ENCODE measurements at places on chromosomes 5 and 9.

GRCh38 chr5:133938929-133939328 is 29.5 kb downstream of the C5orf15 start:
- DNase-seq = no peak

- no peak for DNase-seq
These were observed 39.8 kb upstream of the TLE1 start for GRCh38 chr9:81729135-81729534.

DNA sequence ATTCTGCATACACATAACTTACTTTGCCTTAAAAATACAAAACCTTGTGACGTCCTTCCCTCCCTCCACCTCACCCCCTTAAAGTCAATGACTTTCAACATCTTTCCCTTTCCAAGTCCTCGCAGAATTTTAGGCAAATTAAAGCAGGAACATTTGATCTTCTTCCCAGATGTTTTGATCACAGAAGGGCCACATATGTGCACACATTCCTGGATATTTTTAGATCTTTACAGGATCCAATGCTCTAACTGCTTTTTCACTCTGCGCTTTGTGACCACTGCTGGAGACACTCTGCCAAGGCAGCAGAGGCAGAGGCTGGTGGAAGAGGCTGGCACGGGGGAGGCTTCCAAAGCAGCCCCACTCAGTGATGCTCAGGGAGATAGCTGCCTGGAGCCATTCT is 130.7 kb downstream of the SEC61B start:
- no peak for DNase-seq

DNA sequence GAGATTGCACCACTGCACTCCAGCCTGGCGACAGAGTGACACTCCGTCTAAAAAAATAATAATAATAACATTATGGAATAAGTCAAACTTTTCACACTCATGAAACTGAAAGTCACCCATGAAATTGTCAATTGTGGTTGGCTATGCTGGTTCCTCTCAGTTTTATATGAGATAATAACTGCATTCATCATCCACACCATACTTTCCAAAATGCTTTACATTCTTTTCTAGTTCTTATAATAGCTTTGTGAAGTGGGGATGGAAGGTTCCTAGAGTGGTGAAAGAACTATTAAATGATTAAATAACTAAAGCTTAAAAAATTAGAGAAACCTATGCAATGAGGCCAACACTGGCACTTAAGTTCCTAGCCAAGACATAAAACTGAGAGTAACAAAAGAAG is 12.6 kb upstream of the ASPN start:
- no peak for DNase-seq

DNA sequence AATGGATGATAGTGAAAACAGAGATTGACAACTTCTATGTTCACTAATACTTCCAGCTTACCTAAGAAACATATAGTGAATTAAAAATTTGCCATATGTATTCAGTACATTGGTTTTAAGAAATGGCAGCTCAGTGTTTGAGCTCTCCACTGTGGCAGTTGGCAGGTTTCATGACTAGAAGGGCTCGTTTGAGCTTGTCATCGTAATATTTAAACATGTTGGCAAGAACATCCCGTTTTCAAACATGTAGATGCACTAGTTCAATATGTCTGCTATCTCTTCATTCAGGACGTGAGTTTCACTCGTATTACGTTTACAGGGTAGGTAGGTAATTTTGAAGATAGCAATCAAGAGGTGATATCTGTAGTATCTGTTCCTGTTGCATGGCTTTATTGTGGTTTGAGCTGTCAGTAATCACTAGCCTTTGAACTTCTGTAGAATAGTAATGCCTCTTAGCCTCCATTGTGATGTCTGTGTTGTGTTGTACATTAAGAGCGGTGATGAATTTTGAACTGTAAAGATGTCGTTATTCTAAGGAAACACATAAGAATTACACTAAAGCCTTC is 74.8 kb downstream of the NLN start:
- DNase-seq = no peak

DNA sequence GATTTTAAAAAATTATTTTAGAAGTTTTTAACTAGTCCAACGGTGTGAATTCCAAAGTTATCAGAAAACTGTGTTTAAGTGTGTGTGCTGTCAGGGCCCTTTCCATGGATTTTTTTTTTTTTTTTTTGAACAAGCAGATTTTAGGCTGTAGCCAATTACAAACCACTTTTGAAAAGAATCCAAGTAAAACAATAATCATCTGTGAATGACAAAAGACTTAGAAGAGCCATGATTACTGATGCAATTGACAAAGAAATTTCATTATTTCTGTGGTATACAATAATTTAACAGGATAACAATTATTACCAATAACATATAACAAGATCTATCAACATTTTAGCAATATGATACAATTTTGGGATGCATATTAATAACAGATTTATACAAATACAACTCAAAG is 16.2 kb upstream of the PAIP1 start:
- DNase-seq = no peak

GRCh38 chr9:21559402-21560280 is 77.5 kb upstream of the IFNE start:
- DNase-seq = peak; percentile 32

DNA sequence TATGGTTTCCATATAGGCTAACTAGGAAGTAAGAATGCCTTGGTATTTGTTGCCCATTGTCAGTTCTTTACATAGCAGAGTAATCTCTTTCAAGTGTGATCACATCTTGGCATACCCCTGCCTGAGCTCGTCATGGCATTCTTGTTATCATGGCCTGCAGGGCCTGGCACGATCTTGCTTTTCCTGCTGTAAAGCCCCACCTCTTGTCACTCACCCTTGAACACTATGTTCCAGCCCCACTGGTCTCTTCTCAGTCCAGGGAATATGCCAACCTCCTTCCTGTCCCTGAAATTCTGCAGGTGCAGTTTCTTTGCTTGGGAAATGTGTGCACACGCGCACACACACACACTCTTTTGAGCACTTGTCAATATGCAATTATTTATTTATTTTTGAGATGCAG is 250.2 kb upstream of the DMRT1 start:
- DNase-seq = no peak

DNA sequence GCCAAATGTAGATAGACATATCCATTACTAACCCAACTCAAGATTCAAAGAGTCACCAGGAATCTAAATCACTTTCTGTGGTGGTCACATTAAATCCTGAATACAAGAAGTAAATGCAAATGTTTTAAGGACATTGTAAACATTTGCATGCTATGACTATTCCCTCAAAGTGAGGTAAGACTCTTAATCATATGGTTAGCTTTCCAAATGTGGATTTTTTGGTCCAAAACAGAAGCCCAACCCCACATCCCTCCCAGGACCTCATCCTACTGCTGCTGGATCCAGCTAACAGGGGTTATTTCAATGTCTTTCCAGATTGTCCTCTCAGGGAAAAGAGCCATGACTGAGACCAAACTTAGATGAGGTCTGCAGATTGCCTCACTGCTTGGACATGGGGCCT is 228.1 kb upstream of the PANK3 start:
- no peak for DNase-seq

GRCh38 chr9:117317192-117317591 is 97.7 kb downstream of the ASTN2 start:
- no peak for DNase-seq

- no peak for DNase-seq
These were observed 5.9 kb downstream of the NFIL3 start for GRCh38 chr9:91417602-91418214.

- DNase-seq = peak; percentile 64
These were observed at the start of gene PRR7 for GRCh38 chr5:177446200-177447065. Gene PRR7, plus strand, starts transcription at chr5:177446814. Its CDS starts 8,254 bp downstream, at chr5:177455068.

DNA sequence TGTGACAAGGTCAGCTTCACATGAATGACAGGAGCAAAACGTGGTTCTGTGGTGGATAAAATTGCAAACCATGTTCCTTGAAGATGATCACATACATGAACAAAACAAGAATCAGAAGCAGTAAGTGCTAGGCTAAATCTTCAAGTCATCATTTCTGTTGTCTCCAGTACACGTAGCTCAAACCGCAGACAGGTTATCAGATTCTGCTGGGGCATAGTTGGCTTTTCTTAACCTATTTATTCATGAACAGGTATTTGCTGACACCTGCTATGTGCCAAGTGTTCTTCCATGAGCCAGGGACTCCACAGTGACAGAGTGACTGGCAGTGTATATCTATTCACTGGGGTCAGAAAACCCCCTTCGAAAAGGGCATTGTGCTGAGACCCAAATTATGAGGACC is 20.8 kb downstream of the MFAP3 start:
- DNase-seq = no peak

DNA sequence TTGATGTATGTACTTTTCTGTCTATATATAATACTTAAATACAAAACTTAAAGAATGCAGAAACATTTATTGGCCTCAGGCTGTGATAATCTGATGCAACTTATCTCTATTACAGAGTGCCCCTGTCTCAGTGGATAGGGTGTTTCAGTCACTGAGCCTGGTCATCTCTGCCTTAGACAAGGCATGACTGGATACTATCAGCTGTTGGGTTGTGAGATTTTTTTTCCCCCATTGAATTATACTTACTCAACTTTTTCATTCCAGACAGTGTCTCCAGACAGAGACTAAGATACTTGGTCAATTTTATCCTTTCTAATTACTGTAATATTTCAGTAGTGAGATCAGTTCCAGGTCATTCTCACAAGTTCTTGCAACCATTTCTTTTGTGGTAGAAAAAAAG is 26.7 kb downstream of the XRCC4 start:
- no peak for DNase-seq

DNA sequence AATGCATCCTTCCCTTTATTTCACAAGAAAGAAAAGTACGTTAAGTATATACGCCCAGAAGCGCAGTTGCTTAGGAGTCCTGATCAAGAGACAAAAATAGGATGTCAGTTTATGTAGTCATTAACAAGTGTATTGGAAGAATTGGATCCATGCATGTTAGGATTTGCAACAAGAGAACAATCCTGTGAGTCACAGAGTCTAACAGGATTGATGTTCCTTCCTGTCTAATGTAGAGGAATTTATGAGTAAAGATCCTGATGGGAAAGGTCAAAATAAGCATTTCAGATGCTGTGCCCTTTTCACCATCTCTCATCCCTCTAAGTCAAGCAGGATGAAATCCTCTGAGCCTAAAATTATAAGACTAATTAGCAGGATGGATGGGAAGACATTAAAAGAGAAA is 406.0 kb upstream of the GRIA1 start:
- no peak for DNase-seq

GRCh38 chr5:130605234-130605633 is 559.8 kb downstream of the HINT1 start:
- no peak for DNase-seq

DNA sequence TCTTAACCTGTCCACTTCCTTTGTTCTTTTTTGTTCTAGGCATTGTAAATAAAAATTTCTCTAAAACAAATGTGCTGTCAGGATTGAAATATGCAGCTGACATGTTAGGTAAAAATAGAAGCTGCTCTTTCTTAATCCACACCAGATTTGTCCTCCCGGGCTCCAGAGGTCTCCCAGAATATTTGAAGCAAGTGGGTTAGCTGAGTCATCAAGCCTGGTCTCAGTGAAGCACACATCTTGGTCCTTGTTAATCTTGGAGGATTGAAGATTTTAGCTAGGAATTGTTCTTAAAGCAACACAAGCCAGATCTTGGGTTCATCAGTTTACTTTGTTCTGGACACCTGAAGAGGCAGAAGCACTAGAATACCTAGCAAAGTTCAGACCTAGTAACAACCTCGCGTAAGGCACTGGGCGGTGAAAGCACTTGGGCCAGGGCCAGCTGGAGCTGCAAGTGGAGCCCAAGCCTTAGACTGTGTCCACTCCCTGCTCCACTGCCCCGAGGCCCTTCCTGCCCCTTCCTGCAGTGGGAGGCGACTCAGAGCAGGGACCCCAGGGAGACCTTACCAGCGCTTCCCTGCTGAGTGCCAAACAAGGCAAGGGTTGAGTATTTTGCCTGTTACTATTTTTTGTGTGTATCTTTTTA is 36.5 kb downstream of the HABP4 start:
- no peak for DNase-seq

DNA sequence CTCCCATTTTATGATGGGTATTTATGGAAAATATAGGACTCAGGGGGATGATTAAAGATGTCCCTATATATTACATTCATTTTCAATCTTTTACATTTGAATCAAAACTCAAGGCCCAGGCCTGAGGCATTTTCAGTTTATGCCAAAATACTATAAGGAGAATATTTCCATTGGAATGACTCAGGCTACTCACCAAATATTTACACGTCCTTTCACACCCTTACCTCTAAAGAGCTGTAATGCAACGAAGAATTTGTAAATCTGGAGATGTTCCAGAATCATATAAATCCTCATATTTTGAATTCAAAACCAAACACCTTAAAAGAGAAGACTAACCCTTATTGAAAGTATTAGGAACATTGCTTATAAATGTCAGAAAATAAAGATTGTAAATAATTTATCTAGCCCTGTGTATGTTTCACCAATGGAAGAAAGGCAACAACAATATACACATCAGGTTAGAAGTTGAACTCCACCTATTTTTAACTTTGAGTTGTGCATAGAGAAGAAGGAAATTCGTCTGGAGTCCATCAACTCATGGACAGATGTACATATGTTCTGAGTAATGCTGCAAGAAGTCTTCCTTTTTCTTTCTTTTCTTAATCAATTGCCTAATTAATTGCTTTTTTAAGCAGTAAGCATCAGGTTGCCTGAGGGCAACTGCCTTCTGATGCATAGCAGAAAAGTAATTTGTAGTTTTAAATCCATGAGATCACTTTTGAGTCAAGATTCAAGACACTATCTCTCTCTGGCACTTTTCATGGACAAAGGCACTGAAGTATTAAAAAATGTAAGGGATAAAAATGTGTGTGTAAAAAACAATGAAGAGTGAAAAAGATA is 579.3 kb upstream of the RGMB start:
- DNase-seq = no peak

DNA sequence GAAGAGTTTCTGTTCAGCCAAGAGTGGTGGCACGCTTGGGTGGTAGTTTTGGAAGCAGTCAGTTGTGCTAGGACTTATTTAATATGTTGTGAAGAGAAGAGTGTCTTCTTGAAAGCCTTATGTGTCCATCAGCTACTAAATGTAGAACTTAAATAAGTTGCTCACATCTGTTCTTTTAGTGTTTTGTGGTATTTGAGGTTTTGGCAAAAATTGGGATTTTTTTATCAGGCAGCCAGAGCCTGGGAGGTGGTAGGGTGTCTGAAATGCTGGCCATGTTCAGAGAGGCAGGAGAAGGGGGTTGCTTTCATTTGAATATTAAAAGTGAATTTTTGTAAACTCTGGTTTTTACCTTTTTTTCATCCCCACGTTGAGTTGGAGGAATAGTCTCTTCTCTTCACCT is 24.2 kb upstream of the ZBTB34 start:
- no peak for DNase-seq

- DNase-seq = no peak
These were observed 40.8 kb upstream of the GNPDA1 start for GRCh38 chr5:142053426-142054151.

- DNase-seq = no peak
These were observed 11.1 kb upstream of the NKX2-5 start for GRCh38 chr5:173246135-173246495.

GRCh38 chr5:107337281-107337680 is 333.5 kb downstream of the EFNA5 start:
- DNase-seq = no peak

- no peak for DNase-seq
These were observed 892 bp upstream of the TNC start for GRCh38 chr9:115118879-115119218.

DNA sequence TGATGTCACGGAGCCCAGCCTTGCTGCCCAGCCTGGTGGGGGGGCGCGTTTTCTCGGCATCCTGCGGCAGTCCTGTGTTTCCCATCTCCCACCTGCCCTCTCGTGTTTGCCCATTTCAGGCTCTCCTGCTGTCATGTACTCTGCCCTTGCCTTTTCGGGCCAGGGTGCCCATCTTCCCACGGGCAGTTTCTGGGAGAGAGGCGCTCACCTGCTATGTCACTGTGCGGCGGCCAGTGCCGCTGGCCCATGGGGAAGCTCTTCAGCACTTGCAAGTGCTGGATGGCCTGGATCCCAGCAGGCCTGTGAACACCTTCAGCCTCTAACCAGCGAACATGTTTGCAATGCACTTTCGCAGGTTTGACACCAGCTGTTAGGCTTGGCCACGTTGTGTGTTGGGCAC is 33.5 kb downstream of the SRD5A1 start:
- DNase-seq = no peak
